ENCODE measurements at places on chromosomes 1 and 21.
A peak's percentile ranks its signal among the peaks of the same experiment; 100 is the strongest.

DNA sequence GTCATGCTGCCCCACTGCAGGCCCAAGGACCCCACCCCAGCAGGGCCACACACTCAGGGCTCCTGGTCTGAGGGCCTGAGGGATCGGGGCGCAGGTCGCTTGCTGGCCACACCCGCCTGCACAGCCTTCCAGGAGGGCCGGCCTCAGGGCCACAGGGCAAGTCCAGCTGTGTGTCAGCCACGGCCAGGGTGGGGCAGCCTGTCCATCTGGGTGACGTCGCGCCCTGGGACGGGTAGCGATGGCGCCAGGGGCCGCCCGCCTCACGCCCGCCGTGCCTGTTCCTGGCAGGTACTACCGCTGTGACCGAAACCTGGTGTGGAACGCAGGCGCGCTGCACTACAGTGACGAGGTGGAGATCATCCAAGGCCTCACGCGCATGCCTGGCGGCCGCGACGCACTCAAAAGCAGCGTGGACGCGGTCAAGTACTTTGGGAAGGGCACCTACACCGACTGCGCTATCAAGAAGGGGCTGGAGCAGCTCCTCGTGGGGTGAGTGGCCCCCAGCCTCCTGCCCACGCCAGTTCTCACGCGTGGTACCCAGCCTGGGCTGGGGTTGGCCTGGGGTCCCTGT lies 2.5 kb downstream of the COL6A1 start:
- DNase-seq, result no peak

- no peak for DNase-seq
Observed at GRCh38 chr1:57798543-57798942, 374.7 kb upstream of the DAB1 start.

DNA sequence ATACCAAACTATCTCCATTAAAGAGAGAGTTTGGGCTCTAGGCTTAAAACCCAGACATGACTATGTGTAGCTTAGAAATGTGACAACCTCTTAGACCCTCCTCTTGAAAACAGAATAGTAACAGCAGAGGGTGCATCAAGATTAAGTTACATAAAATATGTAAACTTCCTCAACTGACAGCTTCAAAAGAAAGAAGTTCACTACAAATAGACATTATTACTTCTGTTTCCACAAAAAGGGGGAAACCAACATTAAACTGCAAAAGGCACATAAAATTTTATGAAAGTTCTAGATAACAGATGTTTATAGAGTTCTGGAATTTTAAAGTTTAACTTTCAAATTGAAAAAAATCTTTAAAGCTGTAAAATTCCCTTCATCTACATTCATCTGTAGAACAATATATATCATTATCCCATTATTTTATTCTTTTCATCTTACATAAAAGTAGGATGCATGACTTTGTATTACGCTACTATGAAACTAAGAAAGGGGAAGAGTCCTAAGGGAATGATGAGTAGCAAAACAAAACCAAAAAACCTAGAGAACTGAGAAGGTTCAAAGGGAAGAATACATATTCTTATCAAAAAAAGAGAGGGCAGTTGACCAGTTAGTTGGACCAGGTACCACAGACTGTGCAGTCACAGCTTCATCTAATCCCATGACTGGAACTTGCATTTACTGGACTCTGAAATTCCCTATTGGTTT lies 177.0 kb downstream of the SIPA1L2 start:
- no peak for DNase-seq

DNA sequence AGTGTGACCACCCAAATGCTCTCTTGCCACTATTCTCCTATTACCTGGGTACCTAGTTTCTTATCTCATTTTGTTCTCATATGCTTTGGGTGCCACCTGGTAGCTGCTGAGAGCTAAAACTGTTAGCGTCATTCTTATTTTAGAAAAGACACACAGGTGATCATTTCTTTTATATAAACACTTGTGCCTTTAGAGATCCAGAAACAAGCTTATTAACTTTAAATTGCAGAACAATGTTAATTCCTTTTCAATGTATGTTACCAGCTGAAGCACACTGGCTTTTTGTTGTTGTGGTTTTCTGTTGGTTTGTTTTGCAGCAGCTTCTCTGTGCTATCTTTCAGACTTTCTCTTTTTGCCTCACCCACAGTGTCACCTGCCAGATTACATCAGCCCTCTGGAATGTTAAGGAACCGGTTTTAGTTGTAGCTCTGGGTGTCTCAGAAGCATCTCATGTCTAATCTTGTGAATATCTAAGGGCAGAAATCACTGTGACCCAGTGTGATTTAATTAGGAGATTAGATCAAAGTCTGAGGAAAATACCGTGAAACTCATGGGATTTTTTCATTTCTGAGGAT lies 43.4 kb upstream of the SLC19A2 start:
- DNase-seq, result peak; percentile 97

DNA sequence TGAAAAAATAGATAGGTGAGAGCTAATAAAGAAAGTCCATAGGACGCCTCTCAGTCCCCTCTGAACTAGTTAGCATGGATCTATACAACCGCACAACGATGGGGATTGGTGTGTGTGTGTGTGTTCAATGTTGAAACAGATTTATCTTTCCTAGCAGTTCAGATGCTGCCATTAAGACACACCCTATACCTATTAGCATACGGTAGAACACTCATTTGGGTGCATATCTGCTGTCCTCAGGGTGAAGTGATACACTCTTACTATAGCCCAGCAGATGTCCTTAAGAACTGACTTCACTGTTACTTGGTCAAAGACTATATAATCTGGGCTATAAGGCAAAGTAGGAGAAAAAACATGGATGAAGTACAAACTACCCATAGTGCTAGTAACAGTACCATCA lies 4.6 kb downstream of the SEC16B start:
- DNase-seq, result no peak

- DNase-seq, result no peak
Observed at GRCh38 chr1:216793973-216794372, 70.7 kb upstream of the ESRRG start.

DNA sequence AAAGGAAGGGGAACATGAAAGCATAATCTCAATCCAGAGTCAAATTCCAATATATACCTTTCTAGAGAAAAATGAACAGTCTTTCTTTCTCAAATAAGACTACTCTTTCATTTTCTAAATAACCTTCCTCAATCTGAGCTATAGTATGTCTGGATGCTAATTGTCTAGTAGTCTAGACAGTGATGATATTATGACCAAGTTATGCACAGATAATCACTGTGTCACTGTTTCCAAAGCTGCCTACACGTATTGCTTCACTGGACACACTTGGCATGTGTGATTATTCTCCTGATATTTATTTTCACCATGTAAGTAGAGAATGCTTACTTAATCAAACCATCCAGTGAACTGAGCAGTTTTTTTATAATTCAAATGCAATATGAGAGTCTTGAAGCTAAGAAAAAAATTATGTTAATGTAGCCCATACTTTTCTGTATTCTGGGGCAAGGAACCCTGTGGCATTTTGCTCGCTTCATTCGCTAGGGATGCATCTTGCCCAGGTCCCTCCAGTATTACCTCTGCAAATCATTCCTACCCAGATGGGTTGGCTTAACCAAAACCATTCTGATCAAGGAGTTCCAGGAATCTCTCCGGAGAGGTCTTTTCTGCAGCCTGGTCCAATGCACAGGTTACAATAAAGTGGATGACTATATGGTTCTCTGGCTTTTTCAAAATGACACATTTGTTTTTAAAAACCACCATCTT lies 303.1 kb upstream of the RUNX1 start:
- peak; percentile 89 for DNase-seq

DNA sequence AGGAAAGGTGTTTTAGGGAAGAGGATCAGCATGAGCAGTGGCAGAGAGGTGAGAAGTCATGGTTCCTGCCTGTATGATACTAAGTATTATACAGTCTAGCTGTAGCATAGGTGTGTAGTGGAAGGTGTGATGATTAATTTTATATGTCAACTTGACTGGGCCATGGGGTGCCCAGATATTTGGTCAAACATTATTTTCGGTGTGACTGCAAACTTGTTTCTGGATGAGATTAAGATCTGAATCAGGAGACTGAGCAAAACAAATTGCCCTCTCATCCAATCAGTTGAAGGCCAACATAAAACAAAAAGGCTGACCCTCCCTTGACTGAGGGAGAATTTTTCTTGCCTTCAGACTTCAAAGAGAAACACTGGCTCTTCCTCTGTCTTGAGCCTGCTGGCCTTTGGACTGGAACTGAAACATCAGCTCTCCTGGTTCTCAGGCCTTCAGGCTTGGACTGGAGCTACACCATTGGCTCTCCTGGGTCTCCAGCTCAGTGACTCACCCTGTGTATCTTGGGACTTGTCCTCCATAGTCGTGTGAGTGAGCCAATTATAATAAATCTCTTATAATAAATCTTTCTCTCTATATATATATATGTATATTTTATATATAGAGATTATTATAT lies 6.8 kb upstream of the CDC42 start:
- DNase-seq, result no peak

GRCh38 chr1:235898126-235898525 lies 31.4 kb upstream of the LYST start:
- no peak for DNase-seq

DNA sequence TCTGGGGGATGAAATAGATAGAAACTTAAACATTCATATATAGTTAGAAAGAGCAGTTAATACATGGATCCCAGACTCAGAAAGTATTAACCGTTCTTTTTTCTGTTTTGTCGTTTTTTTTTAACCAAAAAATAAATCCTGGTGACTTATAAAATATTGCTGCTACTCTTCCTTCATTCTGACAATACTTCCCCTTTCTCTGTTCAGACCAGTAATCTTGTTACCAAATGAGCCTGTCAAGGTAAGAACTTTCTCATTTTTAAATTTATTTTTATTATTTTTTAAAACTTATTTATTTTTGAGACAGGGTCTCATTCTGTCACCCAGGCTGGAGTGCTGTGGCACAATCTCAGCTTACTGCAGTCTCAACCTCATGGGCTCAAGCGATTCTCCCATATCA lies 13.7 kb downstream of the PTPN22 start:
- DNase-seq, result no peak

- no peak for DNase-seq
Observed at GRCh38 chr21:24280596-24280995, 1326.7 kb downstream of the MRPL39 start.

DNA sequence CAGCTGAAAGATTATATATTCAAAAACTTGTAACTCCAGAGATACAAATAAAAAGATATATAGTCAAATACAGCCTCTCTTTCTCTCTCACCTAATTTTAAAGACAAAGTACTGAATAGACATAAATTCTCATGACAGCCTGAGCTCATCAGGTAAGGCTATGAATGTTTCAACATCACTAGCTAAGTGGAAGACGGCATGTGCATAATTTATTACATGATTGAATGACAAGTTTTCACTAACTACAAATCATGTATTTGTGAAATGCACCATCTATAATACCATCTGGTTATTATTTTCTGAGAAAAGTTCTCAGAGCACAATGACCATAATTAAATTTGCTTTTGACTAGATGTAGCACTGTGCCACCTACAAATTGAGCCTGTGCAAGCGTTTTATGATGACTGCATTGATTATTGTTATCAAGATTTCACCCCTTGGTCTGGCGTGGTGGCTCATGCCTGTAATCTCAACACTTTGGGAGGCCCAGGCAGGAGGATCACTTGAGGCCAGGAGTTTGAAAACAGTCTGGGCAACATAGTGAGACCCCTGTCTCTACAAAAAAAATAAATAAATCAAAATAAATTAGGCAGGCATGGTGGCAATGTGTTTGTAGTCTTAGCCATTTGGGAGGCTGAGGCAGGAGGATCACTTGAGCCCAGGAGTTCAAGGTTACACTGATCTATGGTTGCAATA lies 128.2 kb downstream of the APP start:
- no peak for DNase-seq

- no peak for DNase-seq
Observed at GRCh38 chr1:36472656-36473055, 8.5 kb upstream of the MRPS15 start.

- DNase-seq, result peak; percentile 38
Observed at GRCh38 chr1:20105856-20106255, 13.5 kb downstream of the PLA2G2D start.

DNA sequence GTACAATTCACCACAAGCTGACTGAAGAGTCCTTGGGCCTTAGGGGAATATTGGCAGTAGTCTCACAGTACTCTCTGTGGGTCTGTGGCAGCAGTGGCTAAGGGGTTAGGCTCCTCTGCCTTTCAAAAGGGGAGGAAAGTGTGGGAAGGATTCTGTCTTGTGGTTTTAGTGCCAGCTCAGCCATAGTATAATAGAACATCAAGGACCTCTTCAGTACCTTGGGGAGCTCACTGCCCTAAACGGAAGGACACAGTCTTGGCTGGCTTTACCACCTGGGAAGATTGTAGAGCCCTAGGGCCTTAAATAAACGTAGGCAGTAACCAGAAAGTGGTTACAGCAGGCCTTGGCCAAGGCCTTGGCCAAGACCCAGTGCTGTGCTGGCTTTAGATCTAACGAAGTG lies 265.7 kb downstream of the COL11A1 start:
- no peak for DNase-seq

GRCh38 chr1:243435836-243436235 lies 180.0 kb downstream of the SDCCAG8 start:
- no peak for DNase-seq

DNA sequence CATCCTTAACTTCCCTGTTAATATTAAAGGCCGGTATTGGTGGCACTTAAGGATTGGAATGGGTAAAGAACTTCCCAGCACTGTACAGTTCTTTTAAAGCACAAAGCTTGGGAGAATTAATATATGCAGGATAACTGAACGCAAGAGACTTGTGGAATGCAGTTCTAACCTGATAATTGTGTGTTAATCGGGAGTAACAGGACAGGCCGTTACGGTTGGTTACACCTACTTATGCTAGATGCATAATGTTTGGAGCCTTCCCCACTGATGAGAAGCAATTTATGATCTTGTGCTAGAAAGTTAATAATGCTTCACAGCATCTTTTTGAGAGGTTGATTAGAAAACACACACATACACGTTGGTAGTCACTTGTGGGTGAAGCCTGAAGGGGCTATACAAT lies 7.0 kb downstream of the CHTOP start:
- DNase-seq, result no peak

- peak; percentile 10 for DNase-seq
Observed at GRCh38 chr1:119428991-119429390, 14.0 kb downstream of the HSD3B2 start.

DNA sequence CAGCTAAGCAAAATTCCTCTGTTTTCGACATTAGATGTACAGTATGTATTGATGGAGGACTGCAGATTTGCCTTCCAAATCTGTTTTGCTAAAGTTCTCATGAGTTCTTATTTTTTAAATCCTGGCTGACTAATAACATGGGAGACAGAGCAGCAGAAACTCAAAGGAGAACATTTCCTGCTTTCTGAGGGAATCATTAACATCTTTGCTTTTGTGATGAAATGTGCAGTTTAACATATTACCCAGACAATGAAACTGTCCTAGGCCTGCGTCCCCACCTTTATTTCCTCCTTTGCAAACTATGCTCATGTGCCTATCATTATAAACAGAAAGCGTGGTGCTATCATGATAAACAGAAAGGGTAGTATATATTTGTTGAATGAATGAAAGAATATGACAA lies 149.9 kb downstream of the ZP4 start:
- DNase-seq, result no peak

GRCh38 chr1:12457771-12458170 lies 160.2 kb downstream of the DHRS3 start:
- DNase-seq, result no peak
